ENCODE measurements at places on chromosomes 2 and 18.

DNA sequence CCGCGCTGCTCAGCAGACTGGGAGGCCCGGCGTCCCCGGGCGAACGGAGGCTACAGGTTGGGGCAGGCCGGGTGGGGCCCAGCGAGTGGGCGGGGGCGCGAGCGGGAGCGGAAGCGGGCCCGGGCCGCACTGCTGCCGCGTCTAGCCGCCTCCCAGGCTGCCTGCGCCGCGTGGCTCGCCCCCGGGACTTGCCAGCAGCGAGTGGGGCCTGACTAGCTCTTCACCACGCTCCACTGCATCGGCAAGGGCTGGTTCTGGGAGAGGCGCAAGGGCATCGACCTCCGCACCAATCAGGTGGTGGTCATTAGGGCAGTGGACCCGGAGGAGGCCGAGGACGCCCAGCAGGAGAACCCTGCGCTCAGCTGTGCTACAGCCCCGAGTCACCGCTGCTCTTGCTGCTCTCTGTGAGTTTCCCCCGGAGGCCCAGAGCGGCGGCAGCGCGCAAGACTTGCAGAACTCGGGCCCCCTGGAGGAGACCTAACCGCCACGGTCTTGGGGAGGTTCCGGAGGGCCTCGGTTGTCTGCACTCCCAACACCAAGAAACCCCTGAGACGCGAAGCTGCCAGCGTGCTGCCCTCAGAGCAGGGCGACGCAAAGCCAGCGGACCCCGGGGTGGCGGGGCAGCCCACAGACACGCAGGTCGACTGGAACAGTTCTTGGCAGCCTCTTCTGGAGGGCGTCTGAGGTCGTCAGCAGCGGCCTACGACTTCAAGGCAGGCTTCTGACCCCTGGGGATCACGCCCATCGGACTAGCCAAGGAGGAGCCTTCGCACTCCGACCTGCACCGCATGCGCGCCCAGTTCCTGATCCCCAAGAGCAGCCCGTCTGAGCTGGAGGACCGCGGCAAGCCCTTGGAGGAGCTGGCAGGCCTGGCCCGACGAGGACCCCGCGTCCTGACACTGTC is 27.2 kb upstream of the PTPN2 start:
- no peak for DNase-seq

- no peak for DNase-seq
These were observed 16.3 kb downstream of the SLC3A1 start for GRCh38 chr2:44291281-44292248.

- no peak for DNase-seq
These were observed 98.2 kb downstream of the MRO start for GRCh38 chr18:50721451-50722120.

GRCh38 chr2:231785822-231786176 is 446 bp upstream of the COPS7B start:
- no peak for DNase-seq

GRCh38 chr18:61738042-61738441 is 154.8 kb downstream of the RNF152 start:
- no peak for DNase-seq

DNA sequence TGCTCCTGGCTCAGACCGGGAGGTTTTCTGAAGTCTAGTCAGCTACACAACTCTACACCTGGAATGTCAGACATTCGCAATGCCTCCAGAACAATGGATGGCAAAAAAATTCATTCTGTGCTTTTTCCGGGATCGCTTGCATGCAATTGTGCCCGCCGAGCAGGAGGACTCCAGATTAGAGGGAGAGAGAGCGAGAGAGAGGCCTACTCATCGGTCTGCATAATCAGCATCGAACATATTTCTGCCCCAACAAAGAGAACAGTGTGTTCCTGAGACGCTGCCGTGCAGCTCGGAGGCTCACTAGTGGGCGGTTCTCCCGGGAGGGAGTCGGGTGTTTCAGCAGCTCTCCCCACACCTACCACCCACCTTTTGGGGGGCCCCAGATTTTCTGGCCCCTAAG is 117.1 kb downstream of the KLHL29 start:
- no peak for DNase-seq

DNA sequence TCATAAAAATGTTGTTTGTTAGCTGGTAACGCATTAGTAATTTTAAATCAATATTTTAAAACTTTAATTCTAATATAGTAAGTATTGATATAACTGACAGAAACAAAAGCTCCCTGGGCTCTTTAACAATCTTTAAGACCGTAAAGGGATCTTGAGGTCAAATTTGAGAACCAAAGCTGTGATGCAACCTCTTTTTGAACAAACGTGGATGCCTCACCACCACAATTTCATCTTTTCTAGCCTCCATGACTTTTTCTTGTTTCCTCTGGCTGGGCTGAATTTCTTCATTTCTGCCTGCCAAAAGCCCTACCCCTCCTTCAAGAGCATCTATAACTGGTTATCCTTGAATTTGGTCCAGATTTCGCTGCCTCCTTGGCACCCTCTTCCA is 563 bp upstream of the POLE4 start:
- DNase-seq, result no peak

- DNase-seq, result no peak
These were observed 43.3 kb downstream of the TGFA start for GRCh38 chr2:70510313-70510712.

- DNase-seq, result no peak
These were observed 762 bp upstream of the SPOPL start for GRCh38 chr2:138500592-138501424.

- no peak for DNase-seq
These were observed 143.2 kb upstream of the RND3 start for GRCh38 chr2:150630587-150631235.

DNA sequence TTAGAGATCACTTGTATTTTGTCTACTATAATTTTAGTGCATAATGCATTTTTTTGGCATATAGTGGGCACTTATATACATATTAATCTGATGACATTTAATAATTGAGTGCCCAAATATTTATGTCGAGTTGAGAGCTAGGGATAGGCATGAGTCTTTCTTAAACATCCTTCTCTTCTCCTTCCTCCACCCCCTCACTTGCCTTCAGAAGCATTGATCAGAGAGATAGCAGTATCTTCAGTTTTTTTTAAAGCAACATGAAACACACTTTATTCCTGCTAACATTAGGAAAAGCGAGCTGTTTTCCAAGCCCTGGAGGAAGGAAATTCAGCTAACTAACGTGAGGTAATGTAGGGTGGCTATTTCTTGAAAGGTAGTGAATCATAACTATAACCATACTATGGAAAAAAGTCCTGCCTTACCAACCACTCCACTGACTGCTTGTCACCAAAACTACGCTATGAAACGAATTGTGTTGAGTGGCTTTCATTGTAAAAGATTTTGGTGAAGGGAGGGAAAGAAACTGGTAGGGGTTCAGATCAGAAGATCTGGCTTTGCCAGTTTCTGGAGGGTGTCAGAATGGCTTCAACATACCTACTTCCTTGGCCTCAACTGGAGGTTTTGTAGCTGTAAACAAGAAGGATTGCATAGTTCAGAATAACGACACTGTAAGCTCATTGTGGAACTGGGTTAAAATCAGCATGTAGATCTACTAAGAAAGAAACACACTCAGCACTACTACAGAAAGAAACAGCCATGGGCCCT is 2.3 kb upstream of the ITGA4 start:
- DNase-seq, result no peak

DNA sequence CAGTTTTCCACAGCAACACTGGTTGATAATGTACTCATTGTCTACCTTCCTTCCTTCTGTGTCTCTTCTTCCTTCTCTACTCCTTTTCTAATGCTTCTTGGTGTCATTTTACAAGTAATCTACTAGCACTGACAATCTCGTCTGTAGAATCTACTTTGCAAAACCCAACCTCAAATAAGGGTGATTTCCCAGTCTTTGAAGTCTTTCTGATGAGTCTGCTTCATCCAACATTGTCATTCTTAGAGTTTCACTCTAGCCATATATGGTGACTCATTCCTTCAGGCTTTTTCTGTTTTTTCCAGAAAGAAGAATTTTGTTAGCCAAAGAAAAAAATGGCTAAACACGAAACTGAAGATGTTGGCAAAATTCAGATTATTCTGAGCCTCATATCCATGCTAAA is 288.7 kb downstream of the MBD2 start:
- no peak for DNase-seq

DNA sequence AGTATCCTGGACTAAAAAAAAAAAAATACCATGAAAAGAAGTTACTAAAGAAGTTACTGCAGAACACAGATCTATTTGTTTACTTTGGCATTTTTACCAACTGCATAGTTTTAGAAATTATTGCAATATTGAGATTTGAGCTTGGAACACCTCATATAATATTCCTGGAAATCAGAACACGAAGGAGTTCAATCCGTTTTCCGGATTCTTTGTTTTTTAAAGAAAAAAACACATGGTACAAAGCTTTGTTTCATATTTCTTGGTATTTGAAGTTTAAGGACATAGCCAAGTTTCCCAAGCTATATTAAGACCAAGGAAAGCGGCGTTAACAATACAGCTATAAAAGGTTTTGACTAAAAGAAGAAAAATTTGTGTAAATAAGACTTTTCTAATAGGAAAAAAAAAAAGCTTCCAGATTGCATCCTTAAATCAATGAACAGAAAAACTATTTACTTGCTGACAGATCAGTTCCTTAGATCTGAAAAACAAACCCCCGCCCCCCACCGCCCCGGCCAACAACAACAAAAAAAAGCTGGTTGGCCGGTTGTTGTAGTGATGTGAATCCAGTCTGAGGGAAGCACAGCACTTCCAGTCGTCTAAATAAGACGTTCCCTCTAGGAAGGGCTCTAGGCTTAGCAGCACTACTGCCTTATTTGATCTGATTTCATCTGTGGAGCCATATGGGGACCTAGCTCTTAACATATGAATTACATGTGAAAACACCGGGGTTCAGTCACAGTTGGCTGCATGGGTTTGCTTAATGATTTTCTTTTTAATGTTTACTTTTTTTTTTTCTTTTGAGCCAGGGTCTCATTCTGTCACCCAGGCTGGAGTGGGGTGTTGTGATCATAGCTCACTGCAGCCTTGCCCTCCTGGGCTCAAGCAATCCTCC is 2.5 kb upstream of the RHOB start:
- no peak for DNase-seq

DNA sequence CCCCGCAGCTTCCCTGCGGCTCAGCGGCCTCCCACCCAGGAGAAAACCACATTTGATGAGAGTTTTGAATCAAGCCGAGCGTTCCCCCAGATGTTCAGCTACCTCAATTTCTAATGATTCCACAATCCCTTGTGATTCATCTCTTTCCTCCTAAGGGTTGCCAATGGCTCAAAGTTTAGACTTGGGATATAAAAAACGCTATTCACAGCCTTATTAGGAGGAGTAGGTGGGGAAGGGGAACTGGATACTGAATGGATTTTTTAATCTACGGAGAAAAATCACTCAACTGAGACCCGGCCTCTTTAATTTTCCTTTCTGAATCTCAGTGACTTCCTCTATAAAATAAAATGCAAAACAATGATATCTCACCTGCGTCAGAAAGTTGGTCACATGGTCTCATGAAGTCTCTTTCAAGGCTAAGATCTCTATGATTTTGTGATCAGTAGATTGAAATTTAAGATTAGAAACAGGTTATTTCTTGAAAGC is 192.6 kb upstream of the TCF4 start:
- DNase-seq, result no peak

GRCh38 chr2:156800781-156801361 is 364.7 kb downstream of the GPD2 start:
- DNase-seq, result no peak

- no peak for DNase-seq
These were observed 288.6 kb downstream of the PHLPP1 start for GRCh38 chr18:63003899-63004298.

DNA sequence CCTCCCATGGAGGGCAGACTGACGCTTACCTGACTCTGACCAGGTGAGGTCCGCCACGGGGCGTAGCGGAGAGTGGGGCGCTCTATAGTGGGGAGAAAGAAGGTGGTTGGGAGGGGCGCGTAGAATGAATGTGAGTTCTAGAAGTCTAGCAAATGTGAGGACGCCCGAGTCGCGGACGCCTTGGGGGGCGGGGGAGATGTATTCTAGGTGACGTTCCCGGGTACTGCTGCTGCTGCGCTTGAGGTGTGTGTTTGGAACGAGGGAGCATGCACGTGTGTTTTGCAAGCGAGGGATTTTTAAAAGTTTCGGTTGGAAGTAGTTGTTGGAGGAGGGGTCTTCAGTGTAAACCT is 758 bp downstream of the RIF1 start:
- DNase-seq, result peak; percentile 39
